ENCODE measurements at places on chromosomes 1 and 21. TPM values are rescaled to one million over a fixed set of nuclear protein-coding genes. Genes with fewer than 3 reads are reported as not detected.

Gene TNFRSF4
- total RNA-seq = 1.2 TPM

Gene TRIM67
- 0.15 TPM for total RNA-seq

Gene FALEC
- not detected for total RNA-seq

Gene LRRC3
- total RNA-seq = 1.1 TPM

Gene A3GALT2
- total RNA-seq = not detected

Gene ADAMTS4
- total RNA-seq = 24.0 TPM

Gene NFASC
- 70.9 TPM for total RNA-seq

Gene C1QA
- 156 TPM for total RNA-seq

Gene OR2G2
- not detected for total RNA-seq

Gene LCE2C
- not detected for total RNA-seq

Gene TAF12
- 17.2 TPM for total RNA-seq

Gene LRRIQ3
- 0.76 TPM for total RNA-seq

Gene F13B
- total RNA-seq = not detected

Gene CORT
- total RNA-seq = 0.35 TPM

Gene HCN3
- total RNA-seq = 1.4 TPM

Gene MYBPH
- not detected for total RNA-seq

Gene GCLM
- 9.3 TPM for total RNA-seq

Gene MIXL1
- total RNA-seq = not detected

Gene HPCAL4
- total RNA-seq = 0.89 TPM

Gene PYGO2
- 18.5 TPM for total RNA-seq

Gene AMY1B
- total RNA-seq = not detected

Gene ALDH4A1
- 24.2 TPM for total RNA-seq

Gene HTR6
- total RNA-seq = not detected

Gene PLPP3
- 91.3 TPM for total RNA-seq

Gene CLCA4
- total RNA-seq = not detected

Gene ATP1A4
- total RNA-seq = not detected

Gene BEND5
- total RNA-seq = 5.9 TPM

Gene APH1A
- total RNA-seq = 71.3 TPM

Gene CNIH3
- total RNA-seq = 1.2 TPM

Gene OR2T33
- total RNA-seq = not detected

Gene CACNA1E
- total RNA-seq = 3.2 TPM

Gene FCMR
- 2.4 TPM for total RNA-seq

Gene MSTO1
- total RNA-seq = 17.3 TPM

Measured in right cardiac atrium (tissue), 5 donors.